HFFc6 (cell line): ENCODE measurements at places on chromosomes 6 and 20. TPM values are rescaled to one million over a fixed set of nuclear protein-coding genes. Genes with fewer than 3 reads are reported as not detected.

GRCh38 chr6:167872538-167873210, 46.0 kb downstream of the AFDN start:
- DNase-seq = no peak

NKAIN4 gene
- total RNA-seq = not detected in 3 replicates

DNA sequence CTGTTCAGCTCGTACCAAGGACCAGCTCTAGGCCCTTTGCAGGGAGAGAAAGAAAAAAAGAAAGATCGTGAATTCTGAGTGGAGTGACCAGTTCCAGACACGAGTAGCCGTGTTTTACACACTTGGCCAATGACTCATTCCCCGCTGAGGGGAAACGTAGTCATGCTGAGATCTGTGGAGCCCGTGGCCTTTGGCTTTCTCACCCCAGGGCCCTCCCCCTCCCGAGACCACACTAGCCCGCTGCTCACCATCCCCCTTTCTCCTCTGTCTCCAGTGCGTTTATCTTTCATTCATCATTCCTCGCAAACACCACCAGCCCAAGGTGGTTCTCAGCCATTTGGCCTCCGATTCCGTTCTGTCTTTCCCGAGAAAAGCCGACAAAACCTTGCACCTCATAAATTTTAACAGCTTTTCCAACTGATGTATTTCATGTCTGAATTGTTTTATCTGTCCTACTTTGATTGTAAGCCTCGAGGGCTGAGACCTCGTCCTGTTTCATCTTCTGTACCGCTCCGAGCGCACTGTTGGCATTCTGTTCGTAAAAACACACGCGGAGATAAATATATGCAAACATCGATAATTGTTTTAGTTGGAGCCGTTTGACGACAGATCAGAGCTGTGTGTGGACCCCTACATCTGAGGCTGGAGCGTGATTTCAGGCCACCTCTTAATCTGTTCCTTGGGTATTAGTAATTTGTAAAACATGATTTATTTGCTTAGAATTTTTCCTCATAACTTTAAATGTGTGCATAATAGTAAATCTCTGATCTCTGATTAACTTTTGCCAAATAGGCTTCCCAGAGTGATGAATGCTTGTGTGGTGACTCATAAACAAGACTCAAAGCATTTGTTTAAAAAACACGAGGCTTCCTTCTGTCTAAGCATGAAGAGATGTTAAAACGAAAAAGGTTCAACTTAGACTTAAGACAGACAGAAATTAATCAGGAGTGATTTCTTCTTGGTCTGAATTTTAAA, 336.6 kb downstream of the CDH4 start:
- peak; percentile 82 for DNase-seq

OLIG3 gene
- not detected in 3 replicates for total RNA-seq

GRCh38 chr6:39818695-39819094, 26.5 kb downstream of the DAAM2 start:
- no peak for DNase-seq

MAN1A1 gene
- total RNA-seq = 0.12 to 0.75 TPM (median 0.64 TPM) in 3 replicates

SLCO4A1 gene
- total RNA-seq = 3.5 to 6.0 TPM (median 3.6 TPM) in 3 replicates

HRH3 gene
- not detected in 3 replicates for total RNA-seq

DNA sequence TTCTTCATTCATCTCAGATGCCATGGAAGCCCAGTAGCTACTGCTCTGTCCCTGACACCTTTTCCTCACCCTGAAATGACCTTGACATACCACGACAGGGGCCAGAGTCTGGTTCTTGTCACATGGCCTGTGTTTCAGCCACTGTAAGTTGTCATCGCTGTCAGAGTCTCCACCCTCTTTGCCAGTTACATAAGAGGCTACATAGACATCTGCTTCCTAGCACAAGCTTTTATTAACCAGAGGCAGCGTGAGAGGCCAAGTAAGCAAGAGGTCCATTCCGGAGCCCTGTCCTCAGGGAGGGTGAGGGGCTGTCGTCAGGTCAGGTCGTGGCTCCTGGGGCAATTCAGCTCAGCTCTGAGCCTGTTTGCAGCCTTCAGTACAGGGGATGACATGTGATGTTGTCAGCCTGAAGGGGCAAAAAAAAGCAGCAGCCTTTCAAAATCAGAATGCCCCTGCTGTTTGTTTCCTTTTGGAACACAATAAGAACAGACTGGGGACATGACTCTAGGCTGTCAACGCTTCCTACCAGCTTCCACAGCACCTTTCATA, 146.3 kb downstream of the MTFR2 start:
- DNase-seq = no peak

OR2H1 gene
- not detected in 3 replicates for total RNA-seq

DNA sequence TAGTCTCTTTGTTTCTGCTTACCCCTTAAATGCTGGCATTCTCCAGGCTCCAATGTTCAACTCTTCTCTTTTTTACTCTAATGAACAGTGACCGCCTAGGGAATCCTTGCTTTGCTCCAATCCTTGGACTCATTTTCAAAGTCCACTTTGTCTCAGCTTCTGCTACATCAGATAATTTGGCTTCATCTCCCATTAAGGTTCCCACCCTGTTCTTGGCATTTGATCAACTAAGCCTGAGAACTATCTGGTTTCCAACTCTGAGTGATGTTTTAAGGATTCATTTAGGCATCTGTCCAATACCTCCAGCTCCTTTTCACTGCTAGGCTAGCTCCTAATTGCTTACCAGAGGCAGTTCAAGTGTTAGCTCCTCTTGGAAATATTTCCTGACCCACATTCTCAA, 64.9 kb downstream of the ME1 start:
- peak; percentile 40 for DNase-seq

DNA sequence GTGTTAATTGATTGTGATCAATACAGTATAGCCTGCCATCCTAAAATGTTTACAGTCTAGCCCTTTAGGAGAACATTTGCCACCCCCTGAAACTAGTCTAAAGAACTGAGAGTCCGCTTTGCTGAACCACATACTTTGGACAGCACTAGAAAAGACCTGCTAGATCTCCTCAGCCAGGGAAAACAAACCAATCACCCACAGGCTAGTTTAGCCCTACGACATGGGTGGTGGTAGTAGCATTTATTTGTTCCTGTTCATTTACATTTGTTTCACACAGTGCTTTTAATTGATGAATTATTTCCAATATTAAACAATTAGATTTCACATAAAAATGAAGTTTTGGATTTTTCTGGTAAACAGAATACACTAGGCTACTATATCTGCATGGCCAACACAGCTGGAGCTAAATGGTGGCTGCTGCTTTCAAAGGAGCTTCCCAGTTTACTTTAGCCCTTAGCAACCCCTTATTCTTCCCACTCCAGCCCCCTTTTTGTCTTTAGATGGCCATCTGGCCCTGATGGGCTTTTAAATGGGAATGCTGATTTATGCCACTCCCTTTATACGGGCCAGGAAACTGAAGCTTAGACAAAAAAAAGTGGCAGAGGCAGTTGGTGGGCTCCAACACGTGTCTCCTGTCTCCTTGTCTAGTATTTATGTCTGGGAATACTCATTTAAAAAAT, 72.4 kb downstream of the ADGRG6 start:
- no peak for DNase-seq
